Activated CD4-positive, alpha-beta T cell treated with anti-CD3 and anti-CD28 coated beads for 36 hours (primary cell): ENCODE measurements at places on chromosomes 12 and 14.

- no peaks in the 10 kb centered on the region for H3K27me3 ChIP-seq
- H3K36me3 ChIP-seq: peaks cover 35% of the 10 kb centered on the region
- H3K27ac ChIP-seq: no peak overlapping the region
- no peak for DNase-seq
- no peak overlapping the region for H3K4me3 ChIP-seq
Observed at GRCh38 chr12:56661979-56662638, 16.3 kb upstream of the ATP5F1B start.

- no peak overlapping the region for H3K4me3 ChIP-seq
- H3K27me3 ChIP-seq: no peaks in the 10 kb centered on the region
- no peaks in the 10 kb centered on the region for H3K36me3 ChIP-seq
- peak; percentile 64 for DNase-seq
- peaks cover 13% of the 10 kb centered on the region for H3K4me1 ChIP-seq
Observed at GRCh38 chr12:54383041-54383609, 1.4 kb downstream of the ZNF385A start.

DNA sequence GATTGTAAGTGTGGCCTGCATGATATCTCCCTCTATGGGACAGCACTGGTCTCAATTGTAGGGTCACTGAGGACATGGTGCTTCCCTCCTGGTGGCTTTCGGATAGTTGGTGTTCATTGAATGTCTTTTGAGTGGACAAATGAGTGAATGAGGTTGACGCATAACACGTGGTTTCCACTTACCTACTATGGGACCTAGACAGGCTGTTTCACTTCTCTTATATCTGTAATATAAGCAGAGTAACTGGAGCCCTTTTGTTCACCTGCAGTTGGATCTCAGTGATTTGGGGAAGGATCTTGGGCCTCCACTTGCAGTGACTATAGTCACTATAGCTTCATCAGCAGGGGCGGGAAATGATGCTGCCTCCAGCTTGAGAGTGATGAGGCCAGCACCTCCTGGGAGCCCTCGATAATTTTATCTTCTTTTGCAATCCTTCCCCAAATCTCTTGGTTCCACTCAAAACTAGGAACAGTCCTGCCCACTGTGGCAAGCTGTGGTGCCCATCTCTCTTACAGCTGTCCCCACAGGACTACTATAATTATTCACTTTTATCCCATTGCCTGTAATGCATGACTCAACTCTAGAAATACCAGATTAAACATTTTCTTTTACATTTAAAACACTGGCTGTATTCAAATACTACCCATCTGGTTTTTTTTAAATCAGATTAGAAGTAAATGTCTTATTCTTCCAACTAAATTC, 242.9 kb downstream of the CHST11 start:
- peak; percentile 68 for DNase-seq
- H3K4me1 ChIP-seq: peaks cover 53% of the 10 kb centered on the region
- no peak overlapping the region for H3K4me3 ChIP-seq
- no peaks in the 10 kb centered on the region for H3K27me3 ChIP-seq
- H3K36me3 ChIP-seq: peaks cover 9% of the 10 kb centered on the region

DNA sequence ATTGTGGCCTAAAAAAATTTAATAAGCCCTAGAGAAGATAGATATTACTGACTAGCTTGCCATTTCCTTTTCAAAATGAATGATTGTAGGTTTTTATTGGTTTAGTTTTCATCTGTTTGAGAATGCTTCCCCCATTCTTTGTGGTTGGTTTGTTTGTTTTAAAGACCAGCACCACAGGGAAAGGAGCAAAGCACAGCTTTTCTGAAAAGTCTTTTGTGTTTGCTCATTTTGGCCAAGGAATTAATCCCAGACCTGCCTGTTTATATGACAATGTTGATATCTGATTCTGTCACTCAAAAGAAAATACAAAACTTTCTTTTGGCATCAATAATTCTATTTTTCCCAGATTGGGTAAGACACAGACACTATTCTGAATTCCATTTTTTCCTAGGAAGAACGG, 312.5 kb upstream of the FLRT2 start:
- H3K4me1 ChIP-seq: no peaks in the 10 kb centered on the region
- no peaks in the 10 kb centered on the region for H3K36me3 ChIP-seq
- H3K27ac ChIP-seq: no peak overlapping the region

GRCh38 chr12:110619534-110619953, 5.6 kb downstream of the TCTN1 start:
- H3K36me3 ChIP-seq: no peaks in the 10 kb centered on the region
- peaks cover 20% of the 10 kb centered on the region for H3K4me1 ChIP-seq
- no peaks in the 10 kb centered on the region for H3K27me3 ChIP-seq
- peak overlapping the region; percentile 19 for H3K4me3 ChIP-seq
